CD4-positive, alpha-beta T cell treated with Interleukin-1 beta for 1 hour (primary cell): ENCODE measurements at places on chromosomes 2 and 18.

- no peak for DNase-seq
Measured at GRCh38 chr2:139122711-139123158, 342.5 kb upstream of the NXPH2 start.

- no peak for DNase-seq
Measured at GRCh38 chr18:24259869-24260641, 121.2 kb downstream of the CABYR start.

GRCh38 chr18:29147944-29148343, 971.0 kb upstream of the CDH2 start:
- DNase-seq = no peak

DNA sequence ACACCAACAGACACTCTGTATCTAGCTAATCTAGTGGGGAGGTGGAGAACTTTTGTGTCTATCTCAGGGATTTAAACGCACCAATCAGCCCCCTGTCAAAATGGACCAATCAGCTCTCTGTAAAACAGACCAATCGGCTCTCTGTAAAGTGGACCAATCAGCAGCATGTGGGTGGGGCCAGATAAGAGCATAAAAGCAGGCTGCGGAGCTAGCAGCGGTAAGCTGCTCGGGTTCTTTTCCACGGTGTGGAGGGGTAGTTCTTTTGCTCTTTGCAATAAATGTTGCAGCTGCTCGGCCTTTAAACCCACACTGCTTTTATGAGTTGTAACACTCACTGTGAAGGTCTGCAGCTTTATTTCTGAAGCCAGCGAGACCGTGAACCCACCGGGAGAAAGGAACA, 51.3 kb upstream of the FOXI3 start:
- no peak for DNase-seq

- no peak for DNase-seq
Measured at GRCh38 chr2:146989741-146990140, 855.1 kb upstream of the ACVR2A start.

DNA sequence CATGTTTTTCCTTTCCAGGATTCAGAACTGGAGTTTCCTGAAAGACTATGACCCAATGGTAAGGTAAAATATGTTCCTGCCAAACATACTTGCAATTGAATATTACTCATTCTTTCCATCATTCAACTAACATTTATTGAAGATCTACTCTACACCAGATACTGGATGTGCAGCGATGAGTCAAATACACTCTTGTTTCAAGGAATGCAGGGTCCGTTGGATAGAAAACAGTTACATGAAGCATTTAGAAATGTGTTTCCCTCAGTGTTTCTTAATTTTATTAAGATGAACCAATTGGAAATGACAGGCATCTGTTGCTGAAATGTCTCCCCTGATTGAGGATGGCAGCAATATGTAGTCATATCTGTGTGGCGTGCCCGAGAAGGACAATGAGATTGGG, 14.8 kb upstream of the SLC66A3 start:
- DNase-seq = no peak

DNA sequence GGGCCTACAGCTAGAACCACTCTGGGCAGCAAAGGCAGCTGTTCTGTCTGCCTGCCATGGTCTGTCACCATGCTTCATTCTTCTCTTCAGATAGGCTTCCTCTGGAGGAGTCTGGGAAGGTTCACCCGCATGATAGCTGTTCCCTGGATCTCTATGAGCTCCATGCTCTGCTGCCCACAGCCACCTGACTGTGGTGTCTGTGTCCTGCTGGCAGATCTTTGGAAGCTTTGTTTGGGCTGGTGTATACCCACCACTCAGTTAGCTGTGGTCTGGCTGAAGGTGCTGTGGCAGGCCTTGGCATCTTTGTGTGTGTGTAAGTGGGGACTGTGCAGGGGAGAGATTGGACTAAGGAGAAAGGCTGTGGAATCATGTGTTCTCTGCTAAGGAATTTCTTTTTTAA, 23.4 kb downstream of the MYO1B start:
- no peak for DNase-seq

DNA sequence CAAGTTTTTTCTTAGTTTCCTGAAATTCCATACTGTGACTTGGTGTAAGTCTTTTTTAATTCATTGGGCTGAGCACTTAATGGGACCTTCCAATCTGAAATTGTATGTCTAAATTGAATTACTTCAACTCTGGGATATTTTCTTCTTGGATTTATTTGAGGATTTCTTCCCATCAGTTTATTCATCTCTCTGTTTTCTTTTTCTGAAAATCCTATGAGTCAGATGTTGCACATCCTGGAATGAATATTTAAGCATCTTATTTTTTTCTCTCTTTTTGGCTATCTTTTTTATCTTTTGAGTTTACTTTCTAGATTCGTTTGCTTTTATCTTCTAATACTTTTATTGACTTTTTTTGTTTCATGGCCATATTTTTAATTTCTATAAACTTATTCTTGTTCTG, 55.4 kb upstream of the ACYP2 start:
- DNase-seq = no peak

- DNase-seq = no peak
Measured at GRCh38 chr2:205020673-205021072, 475.4 kb downstream of the PARD3B start.

DNA sequence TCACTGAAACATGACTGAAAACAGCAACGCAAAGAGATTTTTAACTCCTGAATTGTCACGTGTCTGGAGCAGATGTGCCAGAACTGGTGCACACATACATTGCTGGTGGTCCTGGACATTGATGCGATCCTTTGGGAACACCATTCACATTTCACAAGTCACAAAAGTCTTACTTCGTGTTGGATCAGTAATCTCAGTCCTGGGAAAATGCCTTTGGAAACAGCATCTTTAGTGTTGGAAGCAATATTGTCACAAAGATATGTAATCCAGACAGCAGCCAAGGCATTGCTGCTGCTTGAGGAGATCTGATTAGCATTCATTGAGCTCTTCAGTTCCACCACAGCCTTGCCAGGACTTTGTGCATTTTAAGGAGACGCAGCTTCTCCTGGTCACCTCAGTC, 126.2 kb upstream of the SH3BP4 start:
- DNase-seq = no peak

- no peak for DNase-seq
Measured at GRCh38 chr2:71534826-71535225, 81.5 kb downstream of the DYSF start.

DNA sequence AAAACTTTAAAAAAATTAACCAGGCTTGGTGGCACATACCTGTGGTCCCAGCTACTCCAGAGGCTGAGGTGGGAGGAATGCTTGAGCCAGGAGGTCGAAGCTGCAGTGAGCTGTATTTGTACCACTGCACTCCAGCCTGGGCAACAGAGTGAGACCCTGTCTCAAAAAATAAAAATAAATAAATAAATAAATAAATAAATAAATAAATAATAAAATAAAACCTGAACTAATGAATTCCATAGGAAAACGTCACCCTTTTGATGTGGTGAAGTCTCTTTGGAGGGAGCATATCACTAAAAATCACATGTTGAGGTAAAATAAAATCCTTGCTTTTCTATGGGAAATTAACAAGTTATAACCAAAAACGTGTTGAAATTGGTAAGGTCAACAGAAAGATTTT, 29.6 kb upstream of the ITGAV start:
- DNase-seq = no peak
